ENCODE measurements at places on chromosomes 1 and 21.

DNA sequence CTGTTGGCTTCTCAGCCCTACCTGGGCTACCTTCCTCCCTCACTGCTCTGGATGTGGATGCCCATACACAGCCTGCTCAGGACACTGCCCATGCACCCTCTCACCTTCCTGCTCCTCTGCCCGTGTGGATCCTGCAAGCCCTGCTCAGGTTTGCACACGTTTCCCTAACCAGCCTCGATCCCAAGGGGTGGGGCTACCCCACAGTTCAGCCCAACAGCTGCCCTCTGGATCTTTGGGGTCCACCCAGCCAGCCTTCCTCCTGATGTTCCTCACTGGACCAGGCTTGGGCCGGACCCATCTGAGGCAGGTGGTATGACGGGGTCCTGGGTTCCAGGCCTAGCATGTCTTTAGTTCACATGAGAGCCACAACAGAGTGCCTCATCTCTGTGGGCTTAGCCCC is 4.7 kb downstream of the TMEM54 start:
- no peak for ATAC-seq

DNA sequence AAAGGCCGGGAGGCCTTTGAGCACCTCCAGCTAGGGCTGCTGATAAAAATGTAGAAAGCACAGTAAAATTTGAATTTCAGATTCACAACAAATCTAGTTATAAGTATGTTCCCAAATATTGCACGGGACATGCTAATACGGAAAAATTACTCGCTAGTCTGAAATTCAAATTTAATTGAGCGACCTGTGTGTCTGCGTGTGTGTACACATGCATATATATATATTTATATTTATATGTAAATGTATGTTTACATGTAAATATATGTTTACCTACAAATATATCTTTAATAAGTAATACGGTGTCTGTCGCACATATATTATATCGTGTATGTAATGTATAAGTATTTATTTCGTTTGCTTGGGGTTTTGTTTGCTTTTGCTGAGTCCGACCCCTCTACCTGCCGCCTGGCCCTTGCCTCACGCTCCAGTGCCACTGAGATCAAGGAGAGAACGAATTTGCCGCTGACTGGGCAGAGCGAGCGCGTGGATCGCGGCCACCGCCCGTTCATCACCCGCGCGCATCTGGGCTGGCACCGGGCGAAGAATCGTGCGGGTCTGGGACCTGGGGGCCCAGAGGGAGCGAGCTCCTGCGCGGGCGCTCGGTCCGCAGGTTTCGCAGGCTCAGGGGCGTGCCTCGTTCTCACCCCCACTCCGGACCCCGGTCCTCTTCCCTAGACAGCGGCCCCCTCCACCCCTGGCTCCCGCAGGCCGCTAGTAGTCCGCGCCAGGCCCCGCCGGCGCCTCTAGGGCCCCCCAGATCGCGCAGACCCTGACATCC is 534 bp upstream of the WRAP73 start:
- ATAC-seq = no peak

DNA sequence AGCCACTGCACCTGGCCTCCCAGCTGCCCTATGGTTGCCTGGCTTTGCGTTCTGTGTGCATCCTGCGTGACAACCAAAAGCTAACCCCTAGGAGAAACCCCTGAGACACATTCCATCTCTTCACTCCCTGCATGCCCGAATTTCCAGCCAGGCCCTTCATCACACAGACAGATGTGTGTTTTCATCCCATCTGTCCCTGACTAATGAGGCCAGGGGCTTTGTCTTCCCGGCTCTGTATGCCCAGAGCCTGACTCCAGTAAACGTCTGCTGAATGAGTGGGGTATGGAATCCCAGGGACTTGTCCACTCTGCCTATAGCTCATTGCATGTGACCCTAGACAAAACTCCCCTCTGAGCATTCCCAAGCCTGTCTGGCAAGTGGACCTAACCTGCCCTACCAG is 9.6 kb downstream of the ESPN start:
- ATAC-seq = no peak

GRCh38 chr1:235225299-235225698 is 64.2 kb upstream of the RBM34 start:
- ATAC-seq = no peak

GRCh38 chr1:173300061-173301044 is 93.2 kb upstream of the TNFSF4 start:
- no peak for ATAC-seq

DNA sequence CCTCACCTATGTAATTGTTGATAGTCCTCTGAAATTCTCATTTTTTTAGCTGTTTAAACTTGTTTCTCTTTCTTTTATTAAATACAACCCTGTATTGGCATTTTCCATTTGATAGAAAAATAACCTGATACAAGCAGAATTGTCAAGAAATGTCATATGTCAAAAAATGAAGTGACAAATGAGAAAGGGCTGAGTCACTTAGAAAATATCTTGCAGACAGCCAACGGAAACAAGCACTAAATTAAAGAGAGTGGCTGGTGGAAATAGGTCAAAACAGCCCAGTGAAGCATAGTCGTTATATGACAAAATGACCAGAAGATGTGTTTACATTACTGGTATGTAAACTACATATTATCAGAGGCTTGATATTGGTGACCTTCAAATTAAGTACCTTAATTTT is 484.4 kb downstream of the PLA2G4A start:
- ATAC-seq = no peak
